ENCODE measurements at places on chromosomes 7 and 10.
A peak's percentile ranks its signal among the peaks of the same experiment; 100 is the strongest.

DNA sequence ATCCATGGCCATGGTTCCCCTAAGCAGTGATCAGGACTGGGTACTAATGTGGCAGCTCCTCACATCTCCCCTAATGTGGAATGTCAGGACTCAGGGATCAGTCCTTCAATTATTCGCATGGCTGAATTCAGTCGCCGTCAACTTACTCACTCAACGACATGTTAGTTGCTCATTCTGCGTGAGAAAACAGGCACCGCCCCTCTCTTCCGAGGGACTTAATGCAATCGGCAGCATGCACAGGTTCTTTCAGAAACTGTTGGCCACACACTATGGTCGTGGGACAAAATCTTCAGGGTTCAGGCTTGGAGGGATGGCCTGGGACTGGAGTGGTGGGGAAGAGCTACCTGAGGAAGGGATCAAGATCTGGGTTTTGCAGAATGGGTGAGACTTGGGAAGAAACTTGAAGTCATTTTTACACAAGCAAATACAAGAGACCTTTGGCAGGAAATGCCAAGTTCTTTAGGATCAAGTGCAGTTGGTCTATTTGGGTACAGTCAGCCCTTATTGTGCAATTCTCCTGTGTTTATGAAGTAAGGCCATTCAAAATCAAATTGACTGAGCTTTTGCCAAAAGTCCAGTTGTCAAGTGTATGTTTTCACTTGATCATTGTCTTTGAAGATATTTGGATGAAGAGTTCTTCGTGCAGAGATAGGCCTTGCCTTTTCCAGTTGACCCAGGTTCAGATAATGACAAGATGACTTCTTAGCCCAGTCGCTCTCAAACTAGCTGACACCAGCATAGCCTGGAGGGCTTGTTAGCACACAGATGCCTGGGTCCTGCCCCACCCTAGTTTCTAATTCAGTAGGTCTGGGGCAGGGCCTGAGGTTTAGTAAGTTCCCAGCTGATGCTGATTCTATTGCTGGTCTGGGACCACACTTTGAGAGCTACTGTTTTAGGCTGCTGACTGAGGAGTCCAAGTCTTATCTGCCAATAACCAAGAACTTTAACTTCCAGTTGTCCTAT lies 48.5 kb downstream of the LRRC18 start:
- no peak for DNase-seq

GRCh38 chr7:131745390-131746248 lies 189.2 kb upstream of the PODXL start:
- no peak for DNase-seq

GRCh38 chr7:101169838-101170551 lies 4.6 kb upstream of the VGF start:
- DNase-seq = peak; percentile 85

- no peak for DNase-seq
Observed at GRCh38 chr7:72059925-72060324, 352.2 kb downstream of the CALN1 start.

GRCh38 chr10:87733081-87733480 lies 73.4 kb downstream of the PAPSS2 start:
- no peak for DNase-seq

- no peak for DNase-seq
Observed at GRCh38 chr10:21791276-21791675, 212.3 kb downstream of the DNAJC1 start.

- DNase-seq = no peak
Observed at GRCh38 chr7:54722502-54722901, 36.5 kb downstream of the SEC61G start.

Data from CD4-positive, alpha-beta T cell treated with Interleukin-17A for 1 hour (primary cell).